Activated CD4-positive, alpha-beta T cell treated with anti-CD3 and anti-CD28 coated beads for 48 hours (primary cell): ENCODE measurements at places on chromosomes 1 and 21.
A peak's percentile ranks its signal among the peaks of the same experiment; 100 is the strongest.

GRCh38 chr1:51605961-51606723, 10.8 kb upstream of the OSBPL9 start:
- no peak for DNase-seq

GRCh38 chr1:112674440-112674985, at the start of gene MOV10:
MOV10 (plus strand) TSS chr1:112674659; CDS start chr1:112674913, 254 bp downstream.
- DNase-seq = peak; percentile 72

- no peak for DNase-seq
Measured at GRCh38 chr1:214518361-214518760, 33.0 kb downstream of the PTPN14 start.

DNA sequence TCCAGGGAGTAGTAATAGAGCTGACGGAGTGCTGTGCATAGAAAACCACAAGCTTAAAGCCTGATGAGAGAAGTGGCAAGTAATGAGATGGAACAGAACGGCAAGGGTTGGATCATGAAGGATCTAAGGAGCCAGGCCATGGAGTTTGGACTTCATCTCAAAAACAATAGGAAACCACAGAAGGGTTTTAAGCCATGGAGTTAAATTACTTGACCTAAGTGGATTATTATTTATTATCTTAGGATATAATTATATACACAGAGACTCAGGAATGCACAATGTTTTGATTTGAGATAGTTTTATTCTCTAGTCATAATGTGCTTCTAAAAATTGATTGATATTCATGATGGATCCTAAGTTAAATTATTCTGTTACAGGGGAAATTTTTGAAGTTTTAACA, 242.4 kb downstream of the PLPP3 start:
- DNase-seq = no peak

DNA sequence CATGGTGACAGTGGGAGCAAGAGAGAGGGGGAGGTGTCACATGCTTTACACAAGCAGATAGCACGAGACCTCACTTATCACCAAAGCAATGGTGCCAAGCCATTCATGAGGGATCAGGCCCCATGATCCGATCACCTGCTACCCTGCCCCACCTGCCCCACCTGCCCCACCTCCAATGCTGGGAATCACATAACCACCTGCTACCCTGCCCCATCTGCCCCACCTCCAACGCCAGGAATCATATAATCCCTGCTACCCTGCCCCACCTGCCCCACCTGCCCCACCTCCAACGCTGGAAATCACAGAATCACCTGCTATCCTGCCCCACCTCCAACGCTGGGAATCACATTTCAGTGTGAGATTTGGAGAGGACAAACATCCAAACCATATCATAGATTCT, 10.6 kb upstream of the AIRE start:
- no peak for DNase-seq

DNA sequence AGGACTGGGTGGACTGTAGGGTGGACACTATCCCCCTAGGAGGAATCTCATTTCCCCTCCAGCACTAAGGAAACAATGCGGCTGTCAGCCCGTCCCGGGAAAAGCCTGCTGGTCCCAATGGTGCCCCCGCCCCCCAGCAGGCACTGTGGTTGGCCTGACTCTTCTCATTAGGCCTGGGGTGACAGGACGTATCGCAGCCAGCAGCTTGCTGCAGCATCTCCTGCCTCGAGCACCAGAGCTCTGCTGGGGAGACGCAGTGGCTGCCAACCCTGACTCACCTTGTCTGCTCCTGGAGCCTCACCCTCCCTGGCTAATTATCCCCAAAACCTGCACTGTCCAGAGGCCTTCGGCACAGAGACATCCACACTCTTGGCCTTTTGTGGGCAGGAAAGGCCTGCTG, 115.1 kb upstream of the GJB5 start:
- DNase-seq = no peak

DNA sequence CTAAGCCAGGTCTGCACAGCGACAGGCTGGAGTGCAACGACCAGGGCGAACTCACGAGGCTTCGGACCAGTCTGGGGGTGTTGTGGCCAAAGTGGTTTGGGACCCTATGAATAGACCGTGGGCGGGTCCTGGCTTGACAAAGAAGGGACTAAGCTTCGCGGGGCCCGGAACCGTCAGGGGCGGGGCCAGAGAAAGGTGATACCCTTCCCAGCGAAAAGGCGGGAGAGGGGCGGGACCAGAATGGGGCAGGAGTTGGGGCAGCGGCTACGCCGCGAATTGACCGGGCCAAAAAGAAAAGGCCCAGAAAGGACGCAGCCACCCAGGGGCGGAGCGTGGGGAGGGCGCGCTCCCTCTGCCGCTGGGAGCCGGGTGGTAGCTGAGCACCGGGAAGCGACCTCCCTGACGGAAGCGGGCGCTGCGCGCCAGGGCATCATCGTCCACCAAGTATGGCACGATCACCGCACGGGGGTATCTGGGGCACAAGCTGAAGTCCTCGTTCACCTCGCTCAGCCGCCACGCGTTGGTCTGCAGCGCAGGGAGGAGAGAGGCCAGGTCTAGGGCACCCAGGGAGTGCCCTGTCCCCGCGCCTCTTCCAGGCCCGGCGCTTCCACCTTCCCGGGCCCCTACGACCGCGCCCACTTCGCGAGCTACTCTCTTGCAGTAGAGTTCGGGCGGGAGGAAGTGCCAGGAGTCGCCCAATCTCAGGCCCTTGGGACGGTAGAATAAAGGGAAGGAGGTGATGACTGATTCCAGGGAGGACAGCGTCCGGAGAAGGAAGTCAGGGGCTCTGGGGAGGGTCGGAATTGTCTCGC, 6.7 kb upstream of the FAM167B start:
- DNase-seq = peak; percentile 57

DNA sequence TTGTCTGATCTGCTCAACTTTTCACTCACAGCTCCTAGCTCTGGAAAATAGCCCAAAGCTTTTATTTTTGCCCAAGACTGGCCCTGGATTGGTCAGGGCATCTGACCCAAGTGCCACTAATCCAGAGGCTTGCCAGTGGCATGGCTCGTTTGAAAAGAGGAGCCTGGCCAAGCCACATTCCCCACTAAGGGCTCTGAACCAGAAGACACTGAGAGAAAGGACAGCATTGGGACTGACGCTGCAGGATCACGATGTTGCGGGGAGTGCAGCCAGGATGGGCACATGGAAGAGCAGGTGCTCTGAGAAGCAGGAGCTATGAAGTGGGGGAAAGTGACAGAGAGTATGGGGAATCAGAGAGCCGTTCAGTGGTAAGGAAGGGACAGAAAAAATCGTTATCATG, 44.9 kb upstream of the TSPAN2 start:
- DNase-seq = no peak

- no peak for DNase-seq
Measured at GRCh38 chr1:97929874-97930851, 9.3 kb upstream of the DPYD start.

- DNase-seq = no peak
Measured at GRCh38 chr21:26794597-26795411, 50.4 kb downstream of the ADAMTS1 start.

GRCh38 chr1:31797216-31797615, 18.6 kb downstream of the SPOCD1 start:
- no peak for DNase-seq

- DNase-seq = no peak
Measured at GRCh38 chr1:31027693-31028526, 37.6 kb downstream of the PUM1 start.

- no peak for DNase-seq
Measured at GRCh38 chr1:35506960-35507912, 50.0 kb downstream of the KIAA0319L start.

DNA sequence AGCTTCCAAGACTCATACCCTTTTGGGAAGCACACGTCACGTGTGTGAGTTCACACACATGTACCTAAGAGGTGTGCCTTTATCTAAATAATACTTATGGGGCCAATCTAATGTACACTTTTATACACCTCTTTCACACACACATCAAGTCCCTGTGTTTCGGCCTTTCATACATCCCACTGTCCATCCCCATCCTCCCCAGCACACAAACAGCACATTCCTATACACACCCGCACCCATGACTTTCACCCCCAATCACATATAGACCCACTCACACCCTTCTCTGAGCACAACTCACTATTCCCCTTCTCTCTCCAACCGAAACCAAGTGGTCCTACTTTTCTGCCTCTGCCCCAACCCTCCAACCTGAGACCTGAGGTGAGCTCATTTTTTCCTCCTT, 3.5 kb downstream of the MEX3A start:
- DNase-seq = no peak

- DNase-seq = no peak
Measured at GRCh38 chr21:37039411-37040075, 33.0 kb downstream of the RIPPLY3 start.

- no peak for DNase-seq
Measured at GRCh38 chr1:42669936-42670335, 11.7 kb downstream of the PPIH start.

- DNase-seq = no peak
Measured at GRCh38 chr1:186311375-186312051, 63.5 kb downstream of the TPR start.

DNA sequence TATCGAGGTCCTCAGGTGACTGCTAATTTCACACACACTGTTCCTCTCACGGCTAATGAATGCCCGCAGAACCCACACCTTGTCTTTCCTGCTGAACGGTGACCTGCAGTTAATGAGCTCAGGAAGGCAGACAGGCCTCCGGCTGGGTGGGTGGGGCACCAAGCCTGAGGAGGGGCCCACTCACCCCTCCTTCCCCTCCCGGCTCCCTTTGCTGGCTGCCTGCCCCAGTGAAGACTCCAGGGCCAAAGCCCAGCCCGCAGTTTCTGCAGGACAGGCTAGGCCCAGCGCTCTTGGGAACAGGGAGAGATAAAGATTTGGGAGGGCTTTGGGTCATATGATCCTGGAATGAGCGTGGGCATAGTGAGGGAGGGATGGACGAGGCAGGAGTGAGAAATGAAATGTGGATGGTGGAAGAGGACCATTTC, 26.4 kb downstream of the FOXO6 start:
- DNase-seq = no peak

DNA sequence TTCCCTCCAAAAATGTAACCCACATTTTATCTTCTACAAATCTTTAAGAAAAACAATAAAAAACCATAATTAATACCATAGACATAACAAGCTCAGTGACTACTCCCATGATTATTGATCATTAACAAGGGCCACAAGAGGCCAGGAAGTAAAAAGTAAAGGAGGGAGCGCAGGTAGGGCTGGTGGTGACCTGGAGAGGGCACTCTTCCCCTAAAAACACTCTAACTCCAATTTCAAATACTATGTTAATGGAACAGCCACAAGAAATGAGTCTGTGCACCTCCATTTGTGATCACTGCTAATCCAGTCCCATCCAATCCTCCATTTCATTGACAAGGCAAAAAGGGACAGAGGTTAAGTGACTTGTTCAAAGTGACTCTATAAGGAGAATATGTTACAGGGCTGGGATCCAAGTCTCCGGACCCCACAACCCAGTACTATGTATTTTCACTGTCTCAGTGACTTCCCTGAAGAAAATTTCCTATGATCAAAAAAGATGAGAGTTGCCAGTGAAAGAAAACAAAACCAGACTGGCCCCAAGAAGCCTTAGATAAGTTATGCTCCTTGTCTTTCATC, 41.2 kb upstream of the CFAP298 start:
- peak; percentile 35 for DNase-seq
